T-helper 17 cell (primary cell): ENCODE measurements at places on chromosomes 4 and X.

GRCh38 chr4:7381221-7381889 is 53.4 kb downstream of the PSAPL1 start:
- no peak for DNase-seq

DNA sequence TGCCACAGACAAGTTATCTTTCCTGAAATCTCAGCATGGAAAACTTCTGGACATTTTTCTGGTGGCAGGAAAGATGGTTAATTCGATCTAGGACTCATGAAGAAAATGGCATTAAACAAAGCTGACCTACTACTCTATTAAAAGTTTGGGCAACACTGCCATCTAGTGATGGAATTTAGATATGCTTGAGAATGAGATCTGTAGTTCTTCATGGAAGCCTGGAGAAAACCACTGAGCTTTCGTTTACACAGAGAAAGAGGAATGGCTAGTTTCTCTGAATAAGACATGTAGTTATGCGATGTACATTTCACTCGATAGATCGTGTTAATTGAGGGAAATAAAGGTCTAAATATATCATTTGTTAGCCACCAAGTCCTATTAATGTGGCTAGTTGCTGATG is 51.7 kb upstream of the CHRDL1 start:
- no peak for DNase-seq

DNA sequence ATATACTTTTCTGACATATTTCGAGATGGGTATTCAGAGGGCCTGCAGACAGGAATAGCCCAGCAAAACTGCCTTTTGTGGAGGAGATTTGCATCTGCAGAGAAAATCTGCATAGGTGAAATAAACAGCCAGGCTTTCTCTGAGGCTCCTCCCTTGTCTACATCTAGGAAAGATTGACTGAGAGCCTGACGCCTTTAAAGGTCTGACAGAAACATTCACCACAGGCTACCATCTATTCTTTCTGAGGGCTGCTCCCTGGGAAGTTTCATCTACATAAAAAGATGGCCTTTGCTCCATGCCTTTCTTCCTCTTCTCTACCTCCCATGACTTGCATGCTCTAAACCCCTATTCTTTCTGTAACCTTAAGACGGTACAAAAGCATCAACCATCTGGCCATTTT is 55.0 kb upstream of the AP1S2 start:
- DNase-seq = no peak

DNA sequence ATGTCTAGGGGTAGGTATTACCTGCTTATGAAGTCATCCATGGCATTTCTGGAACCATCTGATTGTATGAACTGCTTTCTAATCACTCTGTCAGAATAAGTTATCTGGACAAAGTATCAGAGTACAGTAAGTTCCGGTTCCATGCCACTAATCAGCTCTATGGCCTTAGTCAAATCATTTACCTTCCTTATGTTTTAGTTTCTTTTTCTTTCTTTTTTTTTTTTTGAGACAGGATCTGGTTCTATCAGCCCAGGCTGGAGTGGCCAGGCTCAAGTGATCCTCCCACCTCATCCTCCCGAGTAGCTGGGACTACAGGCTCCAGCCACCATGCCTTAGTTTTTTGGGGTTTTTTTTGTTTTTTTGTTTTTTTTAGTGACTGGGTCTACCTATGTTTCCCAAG is 11.5 kb downstream of the XIAP start:
- DNase-seq = no peak

DNA sequence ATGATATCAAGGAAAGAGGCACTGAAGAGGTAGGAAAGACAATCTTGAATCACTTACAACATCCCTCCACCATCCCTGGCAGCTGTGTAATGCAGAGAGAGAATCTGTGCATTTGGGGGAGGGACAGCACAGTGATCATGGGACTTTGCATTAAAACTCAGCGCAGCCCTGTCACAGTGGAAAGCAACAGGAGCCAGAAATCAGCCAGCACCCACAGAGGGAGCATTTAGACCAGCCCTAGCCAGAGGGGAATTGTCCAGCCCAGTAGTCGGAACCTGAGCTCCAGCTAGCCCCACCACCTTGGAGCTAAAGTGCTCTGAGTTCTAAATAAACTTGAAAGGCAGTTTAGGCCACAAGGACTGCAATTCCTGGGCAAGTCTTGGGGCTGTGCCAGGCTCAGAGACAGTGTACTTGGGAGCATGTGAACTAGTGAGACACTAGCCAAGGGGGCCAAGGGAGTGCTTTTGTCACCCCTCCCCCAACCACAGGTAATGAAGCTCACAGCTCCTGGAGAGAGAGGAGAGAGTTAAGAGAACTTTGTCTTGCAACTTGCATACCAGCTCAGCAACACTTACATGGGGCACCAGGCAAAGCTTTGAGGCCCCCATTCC is 83.9 kb upstream of the FAM241A start:
- no peak for DNase-seq

DNA sequence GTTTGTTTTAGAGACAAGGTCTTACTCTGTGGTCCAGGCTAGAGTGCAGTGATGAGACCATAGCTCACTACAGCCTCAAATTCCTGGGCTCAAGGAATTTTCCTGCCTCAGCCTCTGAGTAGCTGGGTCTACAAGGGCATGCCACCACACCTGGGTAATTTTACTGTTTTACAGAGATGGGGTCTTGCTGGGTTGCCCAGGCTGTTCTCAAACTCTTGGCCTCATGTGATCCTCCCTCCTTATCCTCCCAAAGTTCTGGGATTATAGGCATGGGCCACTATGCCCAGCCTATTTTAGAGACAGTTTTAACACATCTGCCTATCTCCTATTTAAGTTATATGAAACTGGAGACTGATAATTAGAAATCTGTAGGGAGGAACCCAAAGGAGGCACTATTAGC is 53.8 kb downstream of the SPRY1 start:
- DNase-seq = no peak

DNA sequence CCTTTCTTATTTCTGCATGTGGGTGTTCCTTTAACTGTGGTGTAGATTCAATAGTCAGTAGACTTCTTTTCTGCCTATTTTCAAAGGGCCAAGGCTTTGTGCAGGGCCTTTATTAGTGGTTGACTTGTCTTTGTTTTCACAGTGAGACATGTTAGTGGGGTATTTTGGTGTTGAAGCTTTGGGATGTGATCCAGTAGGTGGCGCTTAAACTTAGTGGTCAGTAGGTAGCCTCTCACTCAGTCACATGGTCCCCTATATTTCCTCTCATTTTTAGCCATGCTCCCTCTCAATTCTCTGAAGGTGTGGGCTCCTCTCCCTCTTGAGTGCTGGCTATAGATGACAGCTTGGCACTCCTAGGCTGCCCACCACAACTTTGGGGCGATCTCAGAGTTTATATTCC is 23.4 kb upstream of the SLC10A7 start:
- no peak for DNase-seq

GRCh38 chrX:53080628-53081580 is 1.3 kb upstream of the TSPYL2 start:
- DNase-seq = no peak

DNA sequence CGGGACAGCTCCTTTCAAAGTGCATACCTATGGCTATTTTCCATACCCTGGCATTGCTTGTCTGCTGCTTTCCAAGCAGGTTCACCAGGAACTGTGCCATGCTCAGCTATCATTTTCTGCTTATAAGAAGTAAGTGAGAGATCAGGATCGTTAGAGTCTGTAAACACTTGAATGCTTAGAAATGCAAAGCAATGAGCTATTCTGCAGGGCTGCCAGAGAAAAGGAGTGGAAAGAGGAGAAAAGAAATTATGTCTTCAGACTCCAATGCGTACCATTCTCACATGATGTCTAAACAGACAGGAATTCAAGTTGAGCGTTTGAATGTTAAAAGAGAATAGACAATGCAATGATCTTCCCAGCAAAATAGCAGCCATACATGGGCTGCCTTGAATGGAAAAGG is 245.5 kb upstream of the SLC7A11 start:
- DNase-seq = no peak

- no peak for DNase-seq
Measured at GRCh38 chr4:53752124-53752523, 160.8 kb upstream of the LNX1 start.

GRCh38 chr4:14856062-14856933 is 146.0 kb upstream of the CPEB2 start:
- no peak for DNase-seq

DNA sequence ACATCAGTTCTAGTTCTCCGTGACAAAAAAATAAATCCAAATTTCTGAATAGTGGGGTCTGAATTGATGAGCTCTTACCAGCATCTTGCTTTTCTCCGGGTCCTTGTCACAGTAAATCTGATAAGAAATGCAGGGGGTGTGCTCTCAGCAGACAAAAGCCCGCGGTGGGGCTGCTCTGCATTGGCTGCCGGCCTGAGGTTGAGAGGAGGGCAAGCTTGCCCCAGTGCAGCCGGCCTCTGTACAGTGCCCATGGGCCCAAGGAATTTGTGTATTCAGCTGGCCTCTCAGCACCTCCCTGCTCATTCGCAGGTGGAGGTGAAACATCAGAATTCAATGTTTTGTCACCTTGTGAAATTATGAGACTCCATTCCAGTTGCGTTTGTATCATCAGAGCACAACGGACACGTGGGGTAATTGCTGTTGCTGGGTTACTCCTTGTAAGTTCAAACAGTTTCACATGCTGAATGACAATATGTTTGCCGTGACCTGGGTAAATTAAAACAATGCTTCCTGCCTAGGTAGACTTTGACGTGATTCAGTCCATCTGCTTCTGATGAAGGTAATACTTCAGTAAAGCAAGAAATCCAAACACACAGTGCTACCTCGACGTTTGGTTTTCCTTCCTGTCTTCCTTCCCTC is 596.4 kb downstream of the MID1IP1 start:
- no peak for DNase-seq

GRCh38 chr4:181810711-181811110 is 432.5 kb upstream of the TENM3 start:
- DNase-seq = no peak

- no peak for DNase-seq
Measured at GRCh38 chr4:165692082-165692481, 181.0 kb upstream of the TLL1 start.

DNA sequence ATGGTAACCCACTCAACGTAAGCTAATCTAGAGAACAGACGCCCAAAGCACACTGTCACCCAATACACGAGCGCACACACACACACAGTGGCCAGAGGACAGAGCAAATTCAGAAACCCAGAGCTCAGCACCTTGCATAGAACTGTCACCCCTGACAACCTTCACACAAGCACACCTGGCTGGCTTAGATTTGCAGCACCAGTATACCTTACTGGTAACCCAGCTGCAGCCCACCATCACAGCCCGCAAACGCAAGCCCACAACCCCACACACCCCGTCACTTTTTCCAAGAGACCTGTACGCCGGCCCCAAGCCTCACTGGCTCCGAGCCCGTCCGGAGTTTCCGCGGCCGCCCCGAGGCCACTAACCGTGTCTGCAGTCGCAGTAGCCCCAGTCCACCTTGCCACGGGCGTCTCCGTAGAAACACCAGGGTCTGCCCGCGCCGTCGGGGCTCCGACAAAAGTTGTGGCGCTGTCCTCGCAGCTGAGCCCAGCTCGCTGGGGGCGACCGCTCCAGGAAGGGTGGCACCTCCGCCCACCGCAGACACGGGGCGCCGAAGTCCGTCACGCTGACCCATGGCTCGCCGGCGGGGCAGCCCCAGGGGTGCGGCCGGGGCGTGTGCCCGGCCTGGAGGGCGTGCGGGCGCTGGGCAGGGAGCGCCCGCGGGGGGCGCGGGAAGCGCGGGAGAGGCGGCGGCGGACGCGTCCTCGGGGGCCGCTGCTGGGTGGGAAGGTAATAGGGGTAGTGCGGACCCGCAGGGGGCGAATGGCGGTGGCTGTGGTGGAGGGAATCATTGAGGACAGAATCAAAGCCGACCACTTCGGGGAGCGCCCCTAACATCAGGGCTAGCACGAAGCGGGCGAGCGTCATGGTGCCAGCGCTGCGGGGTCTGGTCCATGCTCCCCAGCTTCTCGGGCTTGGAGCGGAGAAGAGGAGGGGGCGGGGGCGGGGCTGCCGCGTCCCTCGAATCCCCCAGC is 664 bp downstream of the PRSS12 start:
- no peak for DNase-seq
